Stimulated activated CD8-positive, alpha-beta memory T cell treated with anti-CD3 and anti-CD28 coated beads, Interleukin-7, amount 100 ng/mL, for 4 hours (primary cell): ENCODE measurements at places on chromosomes 12 and 14.
A peak's percentile ranks its signal among the peaks of the same experiment; 100 is the strongest.

DNA sequence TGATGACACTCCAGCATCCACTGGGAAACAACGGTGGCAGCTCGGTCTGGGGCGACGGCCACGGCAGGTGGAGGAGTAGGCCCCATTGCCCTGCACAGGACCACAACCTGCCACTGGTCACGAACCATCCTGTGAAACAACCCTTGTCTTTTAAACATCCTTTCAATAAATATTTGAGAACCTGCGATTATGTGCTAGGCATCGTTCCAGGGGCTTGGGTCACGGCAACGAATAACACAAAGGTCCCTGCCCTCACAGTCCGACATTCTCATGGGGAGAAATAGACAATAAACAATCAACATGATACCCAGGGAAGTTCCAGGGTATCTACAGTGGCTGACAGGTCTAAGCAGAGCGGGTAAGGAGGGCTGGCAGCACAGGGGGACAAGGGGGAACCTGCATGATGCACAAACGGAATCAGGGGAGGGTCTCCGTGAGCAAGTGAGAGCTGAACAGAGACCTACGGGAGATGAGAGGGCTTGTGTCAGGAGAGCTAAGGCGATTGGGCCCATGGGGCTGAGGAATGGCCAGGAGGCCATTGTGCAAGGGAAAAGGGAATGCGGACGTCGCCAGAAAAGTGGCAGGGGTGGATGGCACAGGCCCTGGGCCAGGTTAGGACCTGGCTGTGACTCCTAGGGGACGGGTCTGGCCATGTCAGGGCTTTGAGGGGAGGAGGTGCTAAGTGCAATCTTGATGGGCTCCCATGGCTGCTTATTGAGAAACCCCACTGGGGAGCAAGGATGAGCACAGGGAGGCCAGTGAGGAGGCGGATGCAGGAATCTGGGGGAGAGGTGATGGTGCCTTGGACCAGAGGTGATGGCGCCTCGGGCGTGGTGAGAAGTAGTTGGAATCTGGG, 9.7 kb downstream of the SCARB1 start:
- DNase-seq: no peak

DNA sequence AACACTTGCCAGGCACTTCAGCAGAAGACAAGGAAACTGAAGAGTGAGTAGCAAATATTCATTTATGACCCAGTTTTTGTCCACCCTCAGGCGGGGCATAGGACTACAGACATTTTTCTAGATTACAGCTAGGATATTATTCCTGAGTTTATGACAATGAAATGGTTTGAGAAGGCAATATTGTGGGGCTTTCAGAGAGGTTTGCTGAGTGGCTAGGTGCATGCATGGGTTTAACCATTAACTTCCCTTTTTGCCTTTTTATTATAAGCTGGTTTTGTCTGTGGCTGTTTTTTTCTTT, 104.0 kb upstream of the BCAT1 start:
- DNase-seq: no peak

DNA sequence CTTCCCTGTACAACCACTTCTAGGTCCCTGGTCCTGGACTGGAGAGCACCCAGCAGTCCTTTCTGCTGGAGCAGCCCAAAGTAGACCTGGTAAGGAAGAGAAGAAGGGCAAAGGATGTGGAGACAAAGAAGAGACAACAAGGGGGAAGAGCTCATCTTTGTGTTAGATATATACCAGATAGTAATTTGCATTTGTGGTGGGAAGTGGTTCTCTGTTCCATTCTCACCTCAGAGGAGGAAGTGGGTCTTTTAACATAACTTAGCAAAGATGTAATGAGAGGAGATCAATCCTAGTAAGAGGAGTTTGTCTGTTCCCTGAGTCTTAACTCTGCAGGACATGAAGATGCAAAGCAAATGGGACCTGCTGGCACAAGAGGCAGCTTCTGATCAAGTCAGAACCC, 8.0 kb downstream of the CCDC198 start:
- DNase-seq: no peak

GRCh38 chr12:30753233-30753632, 1.5 kb downstream of the CAPRIN2 start:
- no peak for DNase-seq

GRCh38 chr14:71243697-71244096, 336.4 kb downstream of the PCNX1 start:
- no peak for DNase-seq

- peak; percentile 50 for DNase-seq
Measured at GRCh38 chr12:113135178-113136127, at the start of gene RASAL1. Gene RASAL1, minus strand, starts transcription at chr12:113135761. Its CDS starts 299 bp downstream, at chr12:113135462.

GRCh38 chr14:67710209-67710608, 8.5 kb downstream of the RDH12 start:
- no peak for DNase-seq

DNA sequence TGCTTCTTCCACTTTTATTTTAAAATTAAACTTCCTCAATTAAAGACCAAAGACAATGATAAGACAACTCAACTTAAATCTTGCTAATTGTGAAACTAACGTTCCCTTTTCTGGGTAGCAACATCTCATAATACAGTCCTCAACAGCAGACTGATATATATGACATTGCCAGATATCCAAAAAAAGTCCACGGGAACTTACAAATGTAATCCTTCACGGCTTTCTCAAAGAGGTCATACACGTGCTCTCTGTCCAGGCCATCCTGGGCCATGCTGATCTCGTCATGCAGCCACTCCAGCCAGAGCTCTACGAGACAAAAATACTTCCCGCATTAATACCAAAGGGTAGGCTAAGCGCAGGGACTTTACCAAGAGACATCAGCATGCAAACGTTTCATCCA, 13.3 kb downstream of the SART3 start:
- no peak for DNase-seq

- DNase-seq: no peak
Measured at GRCh38 chr14:50225067-50225973, 6.1 kb downstream of the SOS2 start.

- DNase-seq: no peak
Measured at GRCh38 chr12:100365411-100365810, 8.5 kb downstream of the SLC17A8 start.

DNA sequence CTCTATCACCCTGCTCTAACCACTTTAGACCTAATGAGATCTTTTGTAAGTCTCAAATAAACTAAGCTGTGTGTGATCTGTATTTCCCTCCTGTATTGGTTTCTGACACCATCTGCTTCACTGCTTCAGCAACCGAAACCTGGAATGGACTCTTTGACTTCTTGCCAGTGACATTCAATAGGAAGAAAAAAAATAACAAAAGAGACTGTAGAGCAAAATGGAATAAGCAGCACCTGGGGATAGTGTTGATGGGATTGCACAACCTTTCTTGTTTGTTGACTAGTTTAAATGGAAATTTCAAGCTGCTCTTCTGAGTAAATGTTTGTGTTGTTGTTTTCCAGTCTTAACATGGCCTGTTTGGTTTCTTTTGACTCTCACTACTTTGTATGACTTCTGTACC, 888.6 kb upstream of the SEL1L start:
- DNase-seq: no peak

- no peak for DNase-seq
Measured at GRCh38 chr14:101202627-101203404, 299.3 kb upstream of the RTL1 start.

DNA sequence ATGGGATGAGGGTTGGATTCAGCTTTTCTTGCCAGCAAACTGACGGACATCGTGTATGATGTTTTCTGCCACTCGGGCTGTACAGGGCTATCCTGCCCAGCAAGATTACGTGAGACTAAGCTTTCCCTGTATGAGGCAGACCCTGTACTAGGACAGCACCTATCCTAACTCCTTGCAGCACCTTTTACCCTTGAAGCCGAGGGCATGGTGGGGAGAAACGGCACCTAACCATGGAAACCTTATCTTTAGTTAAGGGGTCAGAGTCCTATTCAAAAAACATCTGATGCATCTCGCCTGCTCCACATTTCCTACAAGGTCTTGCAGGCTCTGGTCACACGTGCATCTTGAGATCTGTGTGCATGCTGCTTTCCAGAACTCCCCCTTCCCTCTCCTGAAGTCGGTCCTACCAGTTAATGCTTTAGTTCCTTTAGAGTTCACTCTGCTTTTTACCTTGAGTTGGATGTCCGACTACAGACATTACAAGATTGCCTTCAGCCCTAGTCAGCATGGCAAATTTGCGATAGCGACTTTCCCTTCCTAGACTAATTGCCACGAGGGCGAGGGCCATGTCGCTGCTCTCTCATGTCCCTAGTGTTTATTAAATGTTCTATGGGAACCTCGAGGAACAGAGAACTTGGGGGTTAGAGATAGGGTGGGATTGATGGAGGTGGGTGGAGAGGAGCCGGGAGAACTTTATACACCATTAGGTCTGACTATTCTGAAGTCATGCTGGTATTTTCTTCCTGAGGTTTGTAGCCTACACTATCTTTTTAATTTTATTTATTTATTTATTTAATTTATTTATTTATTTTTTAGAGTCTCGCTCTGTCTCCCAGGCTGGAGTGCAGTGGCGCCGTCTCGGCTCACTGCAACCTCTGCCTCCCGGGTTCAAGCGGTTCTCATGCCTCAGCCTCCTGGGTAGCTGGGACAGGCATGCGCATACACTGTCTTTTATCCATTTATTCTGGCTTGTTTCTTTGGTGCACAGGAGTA, 6.6 kb downstream of the RAN start:
- DNase-seq: no peak

DNA sequence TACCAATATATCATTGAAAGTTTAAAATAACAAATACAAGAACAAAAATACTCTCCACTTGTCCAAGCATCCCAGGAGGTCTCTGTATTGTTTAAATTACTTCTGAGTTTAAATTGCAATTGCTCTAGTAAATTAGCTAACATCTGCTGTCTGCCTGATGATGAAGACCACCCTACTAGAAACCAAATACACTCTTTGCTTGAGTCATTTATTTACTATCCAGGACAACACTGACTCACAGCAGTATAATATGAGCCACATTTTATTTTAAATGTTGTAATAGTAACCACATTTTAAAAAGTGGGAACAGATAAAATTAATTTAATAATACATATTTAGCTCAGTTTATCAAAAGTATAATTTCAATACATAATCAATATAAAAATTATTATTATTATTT, 62.9 kb upstream of the EEA1 start:
- no peak for DNase-seq

- DNase-seq: no peak
Measured at GRCh38 chr12:53034459-53034858, 15.4 kb upstream of the TNS2 start.

DNA sequence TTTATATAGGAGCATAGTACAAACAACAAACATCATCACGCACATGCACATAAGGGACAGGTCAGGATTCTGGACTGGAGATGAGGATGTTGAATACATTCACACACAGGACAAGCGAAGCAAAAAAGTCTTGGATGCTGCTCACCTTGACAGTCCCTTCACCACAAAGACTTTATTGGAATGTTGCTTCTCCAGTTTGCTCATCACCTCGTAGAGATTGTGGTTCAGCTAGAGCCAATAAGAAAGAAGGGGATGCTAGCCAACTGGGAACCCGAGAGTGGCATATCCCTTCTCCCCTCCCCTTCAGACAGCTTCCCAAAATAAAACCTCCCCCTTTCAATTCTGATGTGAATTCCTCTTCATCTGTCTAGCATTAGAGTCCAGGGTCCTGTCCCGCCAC, 25.4 kb upstream of the SMAGP start:
- no peak for DNase-seq

- no peak for DNase-seq
Measured at GRCh38 chr12:124475295-124476010, 92.0 kb downstream of the NCOR2 start.

GRCh38 chr12:843609-844008, 91.2 kb downstream of the WNK1 start:
- no peak for DNase-seq

- peak; percentile 42 for DNase-seq
Measured at GRCh38 chr14:21852061-21852664, 178.5 kb upstream of the OR4E1 start.

DNA sequence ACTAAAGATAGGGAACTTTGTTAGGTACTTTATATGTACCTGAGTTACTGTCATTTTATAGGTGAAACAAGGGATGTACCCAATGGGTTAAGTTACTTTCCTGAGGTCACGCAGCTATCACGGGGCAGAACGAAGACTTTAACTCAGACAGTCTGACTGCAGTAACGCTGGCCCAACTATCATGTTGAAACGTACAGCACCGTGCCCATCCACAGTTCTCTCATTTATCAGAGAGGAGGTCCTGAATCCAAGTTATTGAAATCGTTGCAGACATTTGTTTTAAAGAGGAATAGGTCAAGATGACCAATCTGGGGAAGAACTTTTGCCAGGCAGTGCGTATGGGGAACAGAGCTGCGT, 587 bp upstream of the C12orf75 start:
- DNase-seq: no peak

- no peak for DNase-seq
Measured at GRCh38 chr14:84458881-84459280, 1071.1 kb upstream of the FLRT2 start.

DNA sequence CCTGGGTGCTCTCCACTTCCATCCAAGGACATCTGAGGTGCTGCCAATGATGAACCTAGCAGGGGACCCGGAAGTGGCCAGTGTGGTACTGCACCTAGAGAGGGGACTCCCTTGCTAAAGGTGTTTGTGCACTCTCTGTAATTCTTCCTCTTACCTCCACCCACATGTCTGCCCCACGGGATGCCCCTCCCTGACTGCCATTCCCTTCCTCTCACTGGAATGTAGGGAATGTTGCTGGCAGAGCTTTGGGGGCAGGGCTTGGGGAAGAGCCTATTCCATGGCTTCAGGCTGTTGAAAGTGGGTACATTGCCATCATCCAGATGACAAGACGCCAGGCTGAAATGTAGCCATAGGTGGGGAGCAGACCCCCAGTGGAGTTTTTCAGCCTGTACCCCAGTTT, 153.2 kb downstream of the SMOC1 start:
- no peak for DNase-seq

DNA sequence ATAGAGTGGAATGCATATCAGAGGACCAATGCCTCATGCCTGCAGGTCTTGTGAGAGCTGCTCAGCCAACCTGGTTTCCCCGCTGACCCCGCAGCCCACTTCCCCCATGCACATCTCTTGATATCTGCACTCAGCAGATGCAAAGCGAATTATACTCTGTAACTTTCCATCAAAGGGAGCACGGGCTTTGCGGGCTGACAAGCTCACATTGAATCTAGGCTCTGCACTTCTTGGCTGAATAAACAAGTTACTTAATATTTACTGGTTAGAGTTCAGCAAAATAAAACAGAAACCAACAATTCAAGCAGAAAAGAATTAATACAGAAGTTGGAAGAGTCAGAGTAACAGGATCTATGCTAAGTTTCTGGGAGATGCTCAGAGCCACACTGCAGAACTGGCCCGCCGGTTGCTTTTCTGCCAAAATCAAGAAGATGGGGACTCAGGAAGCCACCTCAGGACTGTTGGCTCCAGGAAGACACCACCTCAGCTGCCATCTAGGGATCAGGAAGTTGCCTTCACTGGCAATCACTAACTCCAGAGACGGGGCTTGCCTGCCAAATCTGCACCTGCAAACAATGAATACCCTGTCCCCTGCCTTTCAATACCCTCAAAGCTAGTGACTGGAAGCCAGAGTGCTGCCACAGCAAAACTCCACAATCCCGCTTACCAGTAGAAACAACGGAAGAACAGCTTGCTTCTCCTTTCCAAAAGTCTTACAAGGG, 46.5 kb downstream of the NR1H4 start:
- no peak for DNase-seq

DNA sequence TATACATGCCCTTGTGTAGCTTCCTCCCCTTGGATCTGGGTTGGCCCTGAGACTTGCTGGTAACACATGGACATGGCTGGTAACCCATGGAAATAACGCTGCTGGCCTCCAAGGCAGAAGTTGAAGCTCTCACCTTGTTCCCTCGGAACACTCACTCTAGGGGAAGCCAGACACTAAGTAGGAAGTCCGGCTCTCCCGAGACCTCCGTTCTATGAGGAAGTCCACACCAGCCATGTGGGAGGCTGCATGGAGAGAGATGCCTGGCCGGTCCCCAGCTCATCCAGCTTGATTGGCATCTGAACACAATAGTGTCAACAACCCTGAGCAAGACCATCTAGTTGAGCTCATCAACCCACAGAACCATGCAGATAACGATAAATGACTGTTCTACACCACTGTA, 39.7 kb upstream of the VRK1 start:
- no peak for DNase-seq
